Mesenteric fat pad (tissue), 1 donor: ENCODE measurements at places on chromosomes 5 and 9. TPM values are rescaled to one million over a fixed set of nuclear protein-coding genes. Genes with fewer than 3 reads are reported as not detected.

GRCh38 chr9:76203373-76203772 lies 190.9 kb downstream of the RFK start:
- DNase-seq = no peak

- no peak for DNase-seq
Measured at GRCh38 chr5:180338001-180338707, 15.0 kb downstream of the GFPT2 start.

GRCh38 chr5:151236888-151237287 lies 13.0 kb upstream of the CCDC69 start:
- no peak for DNase-seq

GPR151 gene
- not detected for total RNA-seq

GRCh38 chr5:39441838-39442237 lies 17.1 kb upstream of the DAB2 start:
- no peak for DNase-seq

DNA sequence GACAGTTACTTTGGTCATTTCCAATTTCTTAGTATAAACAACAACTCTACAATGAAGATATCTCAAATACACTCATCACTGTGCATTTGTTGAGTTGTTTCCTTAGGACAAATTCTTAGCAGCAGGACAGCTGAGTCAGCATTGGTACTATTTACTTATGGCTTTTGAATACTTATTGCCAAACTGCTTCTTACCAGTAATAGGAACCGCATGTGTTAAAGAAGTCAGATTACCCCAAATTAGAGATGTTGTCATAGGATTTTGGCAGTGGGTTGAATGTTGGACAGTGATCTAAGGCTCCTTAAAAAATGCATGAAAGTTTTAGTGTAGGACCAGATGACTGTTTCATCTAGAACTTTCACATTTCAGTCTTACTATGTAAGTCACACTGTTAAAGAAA lies 280.1 kb upstream of the DMRT1 start:
- DNase-seq = no peak

- DNase-seq = no peak
Measured at GRCh38 chr5:80239680-80240367, 16.0 kb downstream of the SERINC5 start.

DNA sequence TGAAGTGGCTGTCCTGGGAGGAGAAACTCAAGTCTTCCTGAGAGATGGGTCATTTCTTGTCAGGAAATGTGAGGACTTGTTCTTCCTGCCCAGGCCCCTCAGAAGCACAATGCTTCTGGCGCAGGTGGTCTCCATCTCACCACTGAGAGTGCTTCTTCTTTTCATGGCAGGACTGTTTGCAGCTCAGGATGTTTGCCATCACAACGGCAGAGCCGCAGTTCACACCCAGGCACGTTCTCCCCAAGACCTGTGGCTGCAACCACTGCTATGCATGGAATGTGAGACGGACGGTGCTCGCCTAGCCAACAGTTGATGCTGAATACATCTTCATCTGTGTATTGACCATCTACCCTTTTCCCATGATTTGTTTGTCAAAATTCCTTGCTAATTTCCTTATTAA lies 216.3 kb downstream of the GADD45G start:
- no peak for DNase-seq

DNA sequence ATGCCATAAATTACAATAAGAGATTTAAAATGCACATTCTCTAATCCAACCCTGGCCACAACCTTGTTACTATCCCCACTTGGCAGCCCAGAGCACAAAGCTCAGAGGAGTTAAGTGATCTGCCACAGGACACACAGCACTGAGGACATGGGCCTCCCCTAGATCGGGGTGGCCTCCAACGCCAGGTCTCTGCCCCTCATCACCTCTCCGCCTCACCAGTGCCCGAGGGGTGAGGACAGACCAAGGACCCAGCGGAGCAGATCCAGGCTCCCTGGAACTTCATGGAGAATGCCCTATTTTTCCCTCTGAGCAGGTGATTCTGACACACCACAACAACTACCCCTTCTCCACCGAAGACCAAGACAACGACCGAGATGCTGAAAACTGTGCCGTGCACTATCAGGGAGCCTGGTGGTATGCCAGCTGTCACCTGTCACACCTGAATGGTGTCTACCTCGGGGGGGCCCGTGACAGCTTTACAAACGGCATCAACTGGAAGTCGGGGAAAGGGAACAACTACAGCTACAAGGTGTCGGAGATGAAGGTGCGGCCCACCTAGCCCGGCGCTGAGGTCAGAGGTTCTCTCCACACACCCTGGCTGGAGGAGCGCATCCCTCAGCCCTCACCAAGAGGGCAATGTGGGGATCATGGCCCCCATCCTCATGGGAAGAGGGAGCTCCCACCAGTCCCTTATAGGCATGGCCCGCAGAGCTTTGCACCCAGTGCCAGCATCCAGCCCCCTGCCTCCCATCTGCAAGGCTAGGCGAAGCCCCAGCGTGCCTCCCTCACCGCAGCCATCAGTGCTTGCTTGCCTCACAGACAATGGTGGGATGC lies 12.5 kb upstream of the FCN2 start:
- no peak for DNase-seq

ACOT12 gene
- total RNA-seq = not detected

DNA sequence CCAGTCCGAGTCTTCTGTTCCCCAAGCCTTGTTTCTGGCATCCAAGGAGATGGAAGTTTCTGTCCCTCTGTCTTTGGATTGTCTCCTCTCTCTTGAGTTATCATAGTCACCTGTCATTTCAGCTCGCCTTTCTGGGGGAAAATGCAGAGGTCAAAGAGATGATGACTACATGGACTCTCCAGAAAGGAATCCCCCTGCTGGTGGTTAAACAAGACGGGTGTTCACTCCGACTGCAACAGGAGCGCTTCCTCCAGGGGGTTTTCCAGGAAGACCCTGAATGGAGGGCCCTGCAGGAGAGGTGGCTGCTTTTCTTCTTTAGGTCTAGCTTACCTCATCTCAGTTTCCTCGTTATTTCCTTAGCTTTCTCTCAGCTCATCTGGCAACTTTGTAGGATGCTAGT lies 25.1 kb downstream of the ERAP2 start:
- DNase-seq = no peak

GRCh38 chr9:83715221-83715620 lies 7.5 kb upstream of the UBQLN1 start:
- no peak for DNase-seq

MEGF10 gene
- total RNA-seq = 0.58 TPM

DNA sequence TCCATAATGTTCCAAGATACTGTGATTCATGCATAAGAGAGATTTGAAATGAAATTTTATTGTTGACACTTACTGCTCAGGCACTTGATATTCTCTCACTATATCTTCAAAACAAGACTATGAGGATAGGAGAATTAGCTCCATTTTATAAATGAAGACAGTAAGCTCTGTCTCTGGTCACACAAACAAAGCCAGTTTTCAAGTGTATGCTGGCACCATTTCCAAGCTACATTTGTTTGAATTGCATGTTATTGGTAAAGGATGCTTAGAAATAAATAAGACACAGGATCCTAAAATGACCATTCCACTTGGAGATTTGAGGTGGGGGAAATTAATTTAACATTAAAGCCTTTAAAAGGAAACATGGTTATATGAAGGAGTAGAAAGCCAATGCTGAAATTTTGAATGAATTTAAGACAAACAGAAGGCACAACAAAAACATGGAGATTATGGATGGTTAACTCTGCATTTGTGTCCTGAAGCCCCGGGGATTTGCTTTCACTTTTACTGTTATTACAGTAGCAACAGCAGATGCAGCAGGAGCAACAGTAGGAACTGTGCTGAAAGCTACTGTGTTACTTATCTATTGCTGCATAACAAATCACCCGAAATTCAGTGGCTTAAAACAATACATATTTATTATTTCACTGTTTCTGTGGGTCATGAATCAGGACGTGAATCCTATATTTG lies 79.7 kb upstream of the ASTN2 start:
- no peak for DNase-seq

DNA sequence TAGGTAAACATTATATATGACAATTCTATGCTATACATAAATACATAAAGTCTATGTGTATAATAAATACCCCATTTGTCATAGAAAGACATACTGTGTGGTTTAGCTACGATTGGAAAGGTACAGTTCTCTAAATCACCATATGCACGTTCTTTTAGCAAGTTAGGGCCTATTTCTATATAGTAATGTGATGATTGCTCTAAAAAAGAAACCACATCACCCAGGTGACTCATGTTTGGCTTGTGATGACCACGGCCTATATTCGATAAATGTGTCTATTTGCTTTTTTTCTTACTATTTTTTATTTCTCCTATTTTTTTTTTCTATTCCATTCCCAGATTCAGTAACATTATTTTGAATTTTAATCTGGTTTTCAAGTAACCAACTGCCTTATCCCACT lies 34.7 kb downstream of the RETREG1 start:
- DNase-seq = no peak

DNA sequence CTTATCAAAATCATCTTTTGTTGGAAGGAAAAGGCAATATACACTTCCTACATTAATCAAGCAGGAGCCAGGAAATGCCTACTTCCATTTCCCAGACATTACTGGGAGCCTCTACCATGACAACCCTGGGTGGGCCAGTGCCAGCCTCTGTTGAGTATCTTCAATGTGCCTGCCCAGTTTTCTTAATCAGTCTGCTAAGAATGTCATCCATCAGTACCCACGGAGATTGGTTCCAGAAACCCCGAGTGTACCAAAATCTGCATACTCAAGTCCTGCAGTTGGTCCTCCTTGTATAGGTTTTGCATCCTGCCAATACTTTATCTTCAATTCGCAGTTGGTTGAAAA lies 82.4 kb downstream of the MARCHF3 start:
- no peak for DNase-seq

PCDHB8 gene
- total RNA-seq = 2.4 TPM

- no peak for DNase-seq
Measured at GRCh38 chr5:62083661-62084060, 222.3 kb upstream of the KIF2A start.
